ENCODE measurements at places on chromosomes 12 and 14.

GRCh38 chr14:56046996-56047395 is 71.2 kb upstream of the PELI2 start:
- DNase-seq: no peak

DNA sequence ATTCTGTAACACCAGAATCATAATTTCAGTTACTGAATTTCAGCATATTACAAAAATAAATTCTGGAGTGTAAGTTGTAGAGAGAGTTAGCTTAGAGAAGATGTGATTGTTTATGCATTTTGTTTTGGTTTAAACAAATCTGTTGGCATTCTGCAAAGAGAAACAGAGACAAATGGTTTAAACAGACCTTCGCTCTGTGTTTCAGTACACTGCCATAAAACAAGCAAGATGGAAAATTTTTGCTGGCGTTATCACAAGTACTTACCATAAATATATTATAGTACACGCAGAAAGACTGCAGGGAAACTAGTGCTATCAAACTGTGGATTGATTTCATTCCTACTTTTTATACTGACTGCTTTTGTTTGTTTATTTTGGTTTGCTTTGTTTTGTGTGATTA is 850.3 kb upstream of the FOXG1 start:
- DNase-seq: no peak

- no peak for DNase-seq
These were observed 29.4 kb downstream of the SSH1 start for GRCh38 chr12:108827941-108828340.

DNA sequence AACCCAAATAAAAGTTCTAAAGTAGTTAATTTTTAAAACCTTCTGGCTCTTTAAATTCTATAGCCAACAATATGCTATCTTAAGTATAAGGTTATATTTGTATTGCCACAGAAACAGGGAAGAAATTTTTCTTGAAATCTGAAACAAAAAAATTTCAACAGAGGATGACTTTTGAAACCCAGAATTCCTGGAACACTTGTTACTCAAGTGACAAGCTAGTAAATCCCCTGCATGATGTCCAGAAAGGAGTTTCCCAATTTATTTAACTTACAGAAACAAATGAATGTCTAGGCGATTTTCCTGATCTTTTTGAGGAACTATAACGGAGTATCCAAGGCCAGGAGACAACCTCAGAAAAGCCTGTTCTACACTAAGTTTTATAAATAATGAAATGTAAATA is 69.6 kb downstream of the SLC41A2 start:
- no peak for DNase-seq

DNA sequence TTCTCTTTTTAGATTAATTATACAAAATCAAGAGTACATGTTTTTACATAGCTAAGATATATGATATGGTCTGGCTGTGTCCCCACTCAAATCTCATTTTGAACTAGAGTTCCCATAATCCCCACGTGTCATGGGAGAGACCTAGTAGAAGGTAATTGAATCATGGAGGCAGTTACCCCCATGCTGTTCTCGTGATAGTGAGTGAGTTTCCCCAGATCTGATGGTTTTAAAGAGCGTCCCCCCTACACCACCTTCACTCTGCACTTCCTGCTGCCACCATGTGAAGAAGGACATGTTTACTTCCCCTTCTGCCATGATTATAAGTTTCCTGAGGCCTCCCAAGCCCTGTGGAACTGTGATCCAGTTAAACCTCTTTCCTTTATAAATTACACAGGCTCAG is 21.4 kb upstream of the DRAM1 start:
- no peak for DNase-seq

DNA sequence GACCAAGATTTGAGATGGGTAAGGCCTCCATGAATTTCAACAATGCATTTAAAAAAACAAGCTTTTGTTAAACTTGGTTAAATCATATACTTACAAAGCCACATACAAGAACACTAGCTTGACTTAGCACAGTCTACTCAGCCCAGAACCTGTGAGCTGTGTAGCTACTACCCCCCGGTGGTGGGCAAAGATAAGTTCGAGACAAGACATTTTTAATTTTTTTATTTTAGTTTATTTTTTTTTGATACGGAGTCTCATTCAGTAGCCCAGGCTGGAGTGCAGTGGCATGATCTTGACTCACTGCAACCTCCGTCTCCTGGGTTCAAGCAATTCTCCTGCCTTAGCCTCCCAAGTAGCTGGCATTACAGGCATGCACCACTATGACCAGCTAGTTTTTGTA is 3.7 kb upstream of the NECAP1 start:
- peak; percentile 22 for DNase-seq

- DNase-seq: no peak
These were observed at the start of gene CFAP73 for GRCh38 chr12:113149361-113150150. TSS of gene CFAP73 (plus strand) at chr12:113149724. CDS start at chr12:113149858, 134 bp downstream.

DNA sequence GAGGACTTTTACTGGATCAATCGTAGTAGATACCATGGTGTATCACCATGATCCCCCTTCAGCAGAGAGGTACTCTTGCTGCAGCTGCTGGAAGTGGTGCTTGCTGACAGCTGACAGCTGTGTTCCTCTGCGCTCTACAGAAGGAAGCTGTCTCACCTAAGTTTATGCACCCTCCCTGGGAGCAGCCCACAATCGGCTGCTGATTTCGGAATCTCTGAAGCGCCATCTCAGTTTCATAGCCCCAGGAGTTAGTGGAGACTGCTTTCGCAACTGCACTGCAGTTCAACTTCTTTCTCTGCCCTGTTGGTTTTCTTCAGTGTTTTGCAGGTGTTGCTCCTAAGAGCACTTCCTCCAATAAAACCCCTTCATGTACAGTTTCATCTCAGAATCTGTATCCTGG is 237.9 kb downstream of the PAWR start:
- no peak for DNase-seq
